Naive thymus-derived CD4-positive, alpha-beta T cell (primary cell): ENCODE measurements at places on chromosomes 5 and 9.

DNA sequence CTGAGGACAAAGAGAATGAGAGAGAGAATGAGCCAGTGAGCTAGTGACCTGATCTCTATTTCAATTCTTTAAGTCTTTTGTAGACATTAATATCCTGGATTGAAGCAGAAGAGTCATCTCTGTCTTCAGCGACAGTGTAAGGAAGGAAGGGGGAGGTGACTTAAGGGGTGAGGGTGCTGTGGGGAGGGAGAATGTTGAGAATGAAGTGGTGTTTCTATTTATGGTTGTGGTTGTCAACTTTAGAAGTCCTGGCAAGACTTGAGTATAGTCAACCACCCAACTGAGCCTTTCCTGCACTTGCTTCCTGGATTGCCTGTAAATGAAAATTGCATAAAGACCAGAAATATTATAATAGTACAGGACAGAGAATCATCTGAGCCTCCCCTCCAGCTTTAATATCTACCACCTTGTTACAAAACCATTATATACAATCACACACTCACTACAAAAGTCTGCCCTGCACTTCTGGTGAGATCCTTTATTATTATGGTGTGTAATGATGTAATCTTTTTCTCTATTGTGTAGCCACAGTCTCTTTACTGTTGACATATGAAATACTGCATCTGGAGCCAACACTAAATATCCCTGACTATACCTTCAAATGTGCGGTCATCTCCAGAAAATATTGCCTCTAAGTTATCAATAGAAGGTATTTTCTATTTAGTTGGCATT lies 91.7 kb downstream of the NTRK2 start:
- DNase-seq, result no peak

- DNase-seq, result no peak
These were observed 37.8 kb downstream of the WDR36 start for GRCh38 chr5:111129938-111130337.

- no peak for DNase-seq
These were observed 562.2 kb upstream of the TRPC7 start for GRCh38 chr5:136927571-136927970.

GRCh38 chr9:14316602-14317300 lies 2.8 kb upstream of the NFIB start:
- no peak for DNase-seq

DNA sequence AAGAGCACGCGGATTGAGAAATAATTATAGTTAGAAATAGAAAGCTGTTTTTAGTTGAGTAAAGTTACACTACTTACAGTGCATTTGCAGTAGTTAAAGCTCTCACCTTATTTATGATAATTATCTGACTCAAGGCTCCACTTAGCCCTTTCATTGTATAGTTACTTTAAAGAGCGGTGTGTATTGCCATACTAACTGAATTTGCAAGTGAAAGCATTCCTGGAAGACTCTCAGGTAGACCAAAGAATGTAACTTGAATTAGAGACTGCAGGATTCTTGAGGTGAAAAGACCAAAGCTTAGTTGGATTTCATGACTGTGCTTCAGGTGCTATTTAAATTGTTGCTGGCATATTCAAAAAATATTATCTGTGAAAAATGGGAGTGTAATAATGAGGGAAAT lies 4.2 kb upstream of the RASA1 start:
- no peak for DNase-seq

DNA sequence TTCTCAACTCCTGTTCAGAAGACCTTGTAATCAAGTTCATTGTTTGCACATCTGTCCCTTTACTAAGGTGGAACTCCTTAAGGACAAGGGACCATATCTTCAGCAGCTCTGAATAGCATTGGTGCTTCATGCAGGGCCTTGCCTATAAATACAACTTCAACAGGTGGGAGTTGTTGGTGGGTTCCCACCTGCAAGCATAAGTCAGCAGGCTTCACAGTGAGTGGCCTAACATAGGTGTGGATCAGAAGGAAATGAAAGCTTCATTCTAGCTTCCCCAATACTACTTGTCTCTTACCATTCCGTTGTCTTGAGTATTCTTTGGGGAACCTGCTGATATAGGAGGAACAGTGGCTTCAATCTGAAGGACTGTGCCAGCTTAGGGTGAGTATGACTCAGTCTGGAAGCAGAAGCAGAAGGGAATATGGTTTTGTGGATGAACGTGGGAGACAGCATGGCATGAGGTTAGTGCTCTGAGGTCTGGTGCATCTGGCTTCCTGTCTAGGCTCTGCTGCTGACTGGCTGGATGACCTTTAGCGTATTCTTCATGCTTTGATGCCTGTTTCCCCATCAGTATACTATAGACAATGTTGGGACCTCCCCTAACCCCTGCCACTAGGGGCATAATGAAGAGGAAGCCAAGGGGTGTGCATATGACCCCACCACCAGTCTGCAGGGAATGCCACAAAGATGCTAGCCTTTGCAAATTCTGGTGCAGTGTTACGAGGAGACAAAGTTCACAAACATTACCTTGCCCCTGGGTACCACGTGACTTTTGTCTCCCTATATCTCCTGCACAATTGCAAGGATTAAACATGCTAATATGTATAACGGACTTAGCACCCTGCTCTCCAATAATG lies 192.3 kb downstream of the PALM2AKAP2 start:
- DNase-seq, result no peak

- no peak for DNase-seq
These were observed 6.0 kb downstream of the TRIM7 start for GRCh38 chr5:181198905-181199519.

DNA sequence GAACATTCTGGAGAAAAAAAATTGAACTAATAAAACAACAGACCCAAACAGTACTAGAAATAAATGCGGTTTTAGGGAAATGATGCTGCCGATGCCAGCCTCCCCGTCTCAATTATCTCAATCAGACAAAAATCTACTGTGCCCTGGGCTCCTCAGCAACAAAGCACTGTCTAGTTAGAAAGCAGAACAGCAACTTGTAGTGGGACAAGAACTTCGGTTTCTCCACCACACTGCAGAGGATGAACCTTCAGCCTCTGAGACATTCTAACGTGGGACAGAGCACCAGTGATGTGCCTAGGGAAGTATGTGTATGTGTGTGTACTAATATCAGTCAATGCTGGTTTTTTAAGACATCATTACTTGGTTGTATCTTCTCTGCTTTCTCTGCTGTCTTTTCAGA lies 11.1 kb upstream of the CAST start:
- DNase-seq, result no peak

- DNase-seq, result no peak
These were observed 88.7 kb upstream of the PHF24 start for GRCh38 chr9:34869390-34869789.

GRCh38 chr5:125970631-125971307 lies 452.4 kb upstream of the GRAMD2B start:
- no peak for DNase-seq

DNA sequence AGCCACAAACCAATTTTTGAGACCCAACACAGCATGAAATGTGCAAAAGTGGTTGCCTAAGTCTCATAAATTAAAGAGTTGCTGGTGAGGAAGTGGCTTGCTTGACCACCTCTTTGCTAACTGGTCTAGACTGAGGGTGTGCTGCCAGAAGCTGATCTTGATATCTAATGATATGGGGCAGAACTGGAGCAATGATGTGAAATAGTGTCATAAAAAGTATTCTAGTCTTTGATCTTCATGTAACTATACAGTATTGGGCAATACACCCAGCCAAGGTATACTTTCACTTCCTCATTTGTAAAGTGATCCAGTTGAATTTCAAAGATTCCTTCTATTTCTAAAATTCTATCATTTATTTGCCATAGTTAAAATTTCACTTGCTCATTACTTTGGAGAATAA lies 5.9 kb upstream of the YTHDC2 start:
- no peak for DNase-seq

DNA sequence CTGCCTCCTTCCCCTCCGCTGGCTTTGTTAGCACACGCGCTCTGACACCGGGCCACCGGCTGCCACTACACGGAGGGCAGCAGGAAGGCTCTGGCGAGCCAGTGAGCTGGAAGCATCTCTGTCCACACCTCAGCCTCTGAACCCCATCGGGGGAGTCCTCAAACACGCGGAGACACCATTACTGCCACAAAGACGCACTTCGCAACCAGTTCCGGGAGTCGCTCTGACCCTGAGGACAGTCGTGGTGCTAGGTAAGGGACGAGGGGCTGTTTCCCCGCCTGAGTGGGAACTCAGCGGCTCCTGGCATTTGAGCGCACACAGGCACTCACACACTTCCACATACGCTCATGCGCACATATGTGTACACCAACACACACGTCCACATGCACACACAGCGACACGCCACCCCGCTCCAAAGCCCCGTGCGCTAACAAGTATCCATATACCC lies 160.0 kb downstream of the C9orf152 start:
- peak; percentile 21 for DNase-seq

DNA sequence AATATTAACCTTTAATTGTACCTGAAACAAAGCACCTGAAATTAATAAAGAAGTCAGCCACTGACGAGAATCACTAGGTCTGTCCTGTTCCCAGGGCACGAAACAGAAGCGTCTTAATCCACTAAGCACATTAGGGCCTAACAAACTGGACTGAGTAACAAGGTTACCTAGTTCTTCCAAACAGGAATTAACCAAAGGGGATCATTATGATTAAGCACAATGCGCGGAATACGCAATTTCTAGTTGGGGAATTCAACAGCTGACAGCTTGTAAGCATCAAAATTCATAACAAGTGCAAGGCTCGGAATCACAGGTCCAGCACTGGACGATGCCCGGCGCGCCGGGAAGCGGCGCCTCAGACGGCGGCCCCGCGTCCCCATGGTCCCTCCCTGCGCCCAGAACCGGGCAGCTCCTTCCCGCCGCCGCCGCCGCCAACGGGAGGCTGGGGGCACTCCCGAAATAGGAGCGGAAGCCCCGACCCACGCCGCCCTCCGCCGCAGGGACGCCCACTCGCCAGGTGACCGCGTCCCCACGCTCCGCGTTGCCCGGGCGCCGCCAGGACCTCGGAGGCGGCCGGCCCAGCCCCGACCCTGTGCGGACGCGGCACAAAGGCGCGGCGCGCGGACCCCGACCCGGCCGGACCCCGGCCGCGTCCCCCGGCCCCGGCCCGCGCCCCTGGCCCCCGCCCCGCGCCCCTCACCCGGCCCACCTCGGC lies 898 bp downstream of the CAMSAP1 start:
- peak; percentile 7 for DNase-seq

- DNase-seq, result no peak
These were observed 60.9 kb downstream of the YTHDC2 start for GRCh38 chr5:113574417-113574816.

- peak; percentile 52 for DNase-seq
These were observed 2.2 kb downstream of the HNRNPA0 start for GRCh38 chr5:137751869-137752491.

DNA sequence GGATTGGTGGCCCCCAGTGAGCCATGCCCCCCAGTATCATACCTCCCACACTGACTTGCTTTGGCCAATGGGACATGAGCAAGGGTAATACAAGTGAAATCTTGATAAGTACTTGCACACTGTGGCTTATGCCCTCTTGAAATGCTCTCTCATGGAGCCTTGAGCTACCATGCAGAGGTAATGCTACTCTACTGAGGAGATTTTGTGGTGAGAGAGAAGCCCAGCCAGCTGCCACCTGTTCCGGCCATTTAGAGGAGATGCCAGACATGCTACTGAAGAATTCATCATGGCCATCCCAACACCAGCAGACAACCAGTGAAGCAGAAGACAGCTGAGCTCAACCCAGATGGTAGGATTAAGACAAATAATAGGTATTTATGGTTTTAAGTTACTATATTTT lies 299.5 kb downstream of the MEF2C start:
- no peak for DNase-seq

- DNase-seq, result peak; percentile 65
These were observed 1.1 kb upstream of the NOTCH1 start for GRCh38 chr9:136546697-136547501.

GRCh38 chr5:80255431-80255810 lies 427 bp downstream of the SERINC5 start:
- peak; percentile 32 for DNase-seq

- no peak for DNase-seq
These were observed 386.9 kb upstream of the TLE4 start for GRCh38 chr9:79184831-79185230.

DNA sequence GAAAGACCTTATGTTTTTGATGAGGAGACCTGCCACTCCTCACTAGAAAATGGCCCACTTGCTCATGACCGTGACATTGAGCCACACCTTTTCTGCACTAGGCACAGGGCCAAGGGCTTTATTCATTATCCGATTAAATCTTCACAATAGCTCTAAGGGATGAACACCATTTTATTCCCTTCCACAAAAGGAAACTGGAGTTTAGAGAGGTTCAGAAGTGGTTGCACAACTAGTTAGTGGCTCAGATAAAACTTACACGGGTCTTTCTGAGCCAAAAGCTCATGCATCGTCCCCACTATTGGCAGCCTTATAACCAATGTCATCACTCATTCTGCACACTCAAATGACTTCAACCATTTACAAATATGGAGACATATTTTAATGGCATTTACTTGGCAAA lies 39.4 kb downstream of the SUSD1 start:
- no peak for DNase-seq

DNA sequence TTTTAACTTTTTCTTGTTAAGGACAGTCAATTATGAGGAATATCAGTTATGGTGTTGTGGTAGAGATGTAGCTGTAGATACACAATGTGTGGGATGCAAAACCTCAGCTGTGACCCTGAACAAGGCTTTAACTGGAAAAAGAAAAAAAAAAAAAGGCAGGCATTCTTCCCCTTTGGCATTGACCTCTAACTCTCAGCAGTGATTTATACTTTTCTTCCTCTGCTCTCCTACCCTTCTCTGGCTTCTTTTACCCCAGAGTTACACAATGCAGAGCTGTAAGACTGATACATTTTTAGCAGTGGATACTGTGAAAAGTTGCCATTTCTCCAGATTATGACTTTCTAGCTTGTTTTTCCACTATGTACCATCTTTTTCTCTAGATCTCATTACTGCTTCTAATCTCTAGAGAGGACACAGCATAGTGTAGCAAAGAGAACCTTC lies 2.0 kb downstream of the CTNNAL1 start:
- DNase-seq, result no peak

DNA sequence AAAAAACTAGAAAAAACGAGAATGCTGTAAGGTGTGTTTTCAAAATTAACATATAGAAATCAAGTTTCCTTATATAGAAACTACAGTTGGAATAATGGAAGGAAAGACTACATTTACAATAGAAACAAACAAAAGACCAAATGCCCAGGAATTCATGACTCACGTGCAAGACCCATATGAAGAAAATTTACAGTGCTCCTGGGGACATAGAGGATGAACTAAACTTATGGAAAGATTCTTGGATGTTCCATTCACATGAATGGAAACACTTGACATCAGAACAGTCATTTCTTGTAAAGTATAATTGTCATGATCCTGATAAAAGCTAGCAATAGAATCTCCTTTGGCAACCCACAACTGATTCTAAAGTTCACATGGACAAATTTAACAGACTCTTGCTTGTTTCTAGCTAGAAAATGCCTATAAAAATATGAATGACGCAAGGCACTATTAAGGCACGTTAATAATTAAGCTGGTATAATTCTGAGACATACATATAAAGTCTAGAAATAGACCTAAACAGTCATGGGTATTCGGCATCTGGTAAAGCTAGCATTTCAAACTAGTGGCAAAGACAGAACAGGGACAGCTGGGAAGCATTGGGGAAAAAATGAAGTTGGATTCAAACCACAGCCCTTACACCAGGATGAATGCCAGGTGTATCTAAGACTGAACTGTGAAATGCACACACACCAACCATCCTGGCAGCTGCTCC lies 5.1 kb upstream of the ZFP62 start:
- DNase-seq, result no peak
